ENCODE measurements at places on chromosomes 16 and 17. TPM values are rescaled to one million over a fixed set of nuclear protein-coding genes. Genes with fewer than 3 reads are reported as not detected.

DNA sequence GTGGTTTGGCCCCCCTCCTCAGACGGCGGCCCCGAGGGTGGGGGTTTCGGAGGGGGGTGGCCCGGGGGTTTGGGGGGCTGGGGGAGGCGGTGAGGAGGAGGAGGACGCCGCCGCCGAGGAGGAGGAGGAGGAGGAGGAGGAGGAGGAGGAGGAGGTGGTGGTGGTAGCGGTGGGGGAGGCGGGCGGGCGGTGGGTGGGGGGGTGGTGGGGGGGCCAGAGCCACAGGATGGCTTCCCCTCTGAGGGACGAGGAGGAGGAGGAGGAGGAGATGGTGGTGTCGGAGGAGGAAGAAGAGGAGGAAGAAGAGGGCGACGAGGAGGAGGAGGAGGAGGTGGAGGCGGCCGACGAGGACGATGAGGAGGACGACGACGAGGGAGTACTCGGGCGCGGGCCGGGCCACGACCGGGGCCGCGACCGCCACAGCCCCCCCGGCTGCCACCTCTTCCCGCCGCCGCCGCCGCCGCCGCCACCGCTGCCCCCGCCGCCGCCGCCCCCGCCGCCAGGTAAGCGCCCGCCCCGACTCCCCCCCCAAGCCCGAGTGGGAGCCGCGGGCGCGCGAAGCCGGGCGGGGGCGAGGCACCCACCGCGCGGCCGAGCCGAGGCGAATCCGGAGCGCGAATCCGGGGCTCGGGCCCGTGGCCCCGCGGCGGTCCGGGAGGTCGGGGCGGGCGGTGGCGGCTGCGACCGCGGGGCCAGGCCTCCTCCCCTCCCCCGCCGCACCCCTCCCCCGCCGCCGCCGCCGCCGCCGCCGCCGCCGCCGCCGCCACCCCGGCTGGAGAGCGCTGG lies 3.8 kb upstream of the CHD3 start:
- no peaks in the 10 kb centered on the region for H3K36me3 ChIP-seq
- no peak overlapping the region for H3K27ac ChIP-seq
- DNase-seq, result peak; percentile 32
- peaks cover 4% of the 10 kb centered on the region for H3K4me1 ChIP-seq
- peaks cover 4% of the 10 kb centered on the region for H3K27me3 ChIP-seq

- no peaks in the 10 kb centered on the region for H3K4me1 ChIP-seq
- no peak overlapping the region for H3K4me3 ChIP-seq
- H3K36me3 ChIP-seq, result no peaks in the 10 kb centered on the region
- no peak for DNase-seq
These were observed 2.6 kb downstream of the DPEP2 start for GRCh38 chr16:67996666-67997065.

- H3K4me1 ChIP-seq, result no peaks in the 10 kb centered on the region
- DNase-seq, result no peak
- no peak overlapping the region for H3K27ac ChIP-seq
- no peaks in the 10 kb centered on the region for H3K36me3 ChIP-seq
These were observed 15.6 kb downstream of the CDH8 start for GRCh38 chr16:62020681-62021080.

DNA sequence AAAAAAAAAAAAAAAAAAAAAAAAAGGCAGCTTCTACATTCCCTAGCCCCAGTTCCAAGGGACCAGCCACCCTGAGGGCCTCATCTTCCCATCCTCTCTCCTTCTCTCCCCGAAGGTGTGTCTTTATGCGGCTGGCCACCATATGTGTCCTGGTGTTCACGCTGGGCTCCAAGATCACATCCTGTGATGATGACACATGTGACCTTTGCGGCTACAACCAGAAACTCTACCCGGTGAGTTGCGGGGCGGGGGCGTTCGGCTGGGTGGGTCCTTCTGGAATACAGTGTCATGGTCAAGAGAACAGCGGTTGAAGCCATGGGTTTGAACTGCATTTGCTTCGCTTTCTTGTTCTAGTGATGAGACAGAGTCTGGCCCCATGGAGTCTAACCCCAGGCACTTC lies 22.6 kb upstream of the COQ7 start:
- H3K27ac ChIP-seq, result no peak overlapping the region
- no peaks in the 10 kb centered on the region for H3K4me1 ChIP-seq
- DNase-seq, result no peak
- no peaks in the 10 kb centered on the region for H3K27me3 ChIP-seq
- H3K36me3 ChIP-seq, result no peaks in the 10 kb centered on the region

TNP2 gene
- not detected for total RNA-seq
